ENCODE measurements at places on chromosomes 1 and 21.

- DNase-seq: peak; percentile 28
Observed at GRCh38 chr1:154502066-154502743, at the start of the genes SHE and TDRD10. TSS of gene SHE (minus strand) at chr1:154502412. CDS start at chr1:154502026, 386 bp downstream. TSS of gene TDRD10 (plus strand) at chr1:154502219. CDS start at chr1:154506904, 4,685 bp downstream.

- DNase-seq: no peak
Observed at GRCh38 chr1:216686860-216687766, 36.1 kb downstream of the ESRRG start.

DNA sequence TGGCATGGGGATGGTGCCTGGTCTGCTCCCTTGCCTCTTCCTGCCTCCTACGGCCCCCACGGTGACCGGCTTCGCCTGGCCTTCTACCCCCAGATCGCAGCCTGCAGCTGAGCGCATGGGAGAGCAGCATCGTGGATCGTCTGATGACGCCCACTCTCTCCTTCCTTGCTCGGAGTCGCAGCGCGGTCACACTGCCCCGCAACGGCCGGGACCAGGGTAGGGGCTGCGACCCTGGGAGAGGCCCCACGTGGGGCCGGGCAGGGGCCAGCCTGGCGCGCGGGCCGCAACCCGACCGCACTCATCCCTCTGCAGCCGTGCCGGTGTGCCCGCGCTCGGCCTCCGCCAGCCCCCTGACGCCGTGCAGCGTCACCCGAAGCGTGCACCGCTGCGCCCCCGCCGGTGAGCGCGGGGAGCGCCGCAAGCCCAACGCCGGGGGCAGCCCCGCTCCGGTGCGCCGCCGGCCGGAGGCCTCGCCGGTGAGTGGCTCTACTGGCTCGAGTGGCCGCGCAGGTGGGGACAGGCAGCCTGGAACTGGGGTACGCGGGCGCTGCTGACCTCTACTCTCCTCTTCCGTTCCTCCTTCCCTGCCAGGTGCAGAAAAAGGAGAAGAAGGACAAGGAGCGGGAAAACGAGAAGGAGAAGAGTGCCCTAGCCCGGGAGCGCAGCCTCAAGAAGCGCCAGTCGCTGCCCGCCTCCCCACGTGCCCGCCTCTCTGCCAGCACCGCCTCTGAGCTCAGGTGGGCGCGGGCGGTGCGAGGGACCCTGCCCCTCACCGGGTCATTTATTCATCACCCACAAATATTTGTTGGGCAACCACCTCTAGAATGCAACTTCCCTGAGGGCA, 20.4 kb downstream of the MAP7D1 start:
- DNase-seq: no peak

- DNase-seq: no peak
Observed at GRCh38 chr1:79815115-79815514, 808.6 kb upstream of the ADGRL4 start.

GRCh38 chr1:112006416-112007025, 17.1 kb upstream of the KCND3 start:
- DNase-seq: no peak

- no peak for DNase-seq
Observed at GRCh38 chr1:199170711-199171110, 531.9 kb downstream of the PTPRC start.

DNA sequence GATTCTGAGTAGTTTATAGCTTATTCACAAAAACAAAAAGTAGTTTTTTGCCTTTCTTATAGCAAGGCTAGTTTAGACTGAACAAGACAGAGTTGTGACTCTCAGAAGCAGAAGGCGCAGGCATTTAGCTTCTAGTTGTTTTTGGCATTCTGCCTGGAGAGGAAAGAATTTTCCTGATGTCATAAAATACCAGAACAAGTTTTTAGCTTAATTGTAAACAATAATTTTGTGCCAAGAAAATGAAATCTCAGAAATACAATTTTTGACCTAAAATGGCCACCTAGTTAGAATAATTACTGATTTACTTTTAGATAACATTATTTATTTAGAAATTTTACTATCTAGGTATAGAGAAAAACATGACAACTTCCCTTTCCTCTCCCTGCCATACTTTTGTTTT, 1.0 kb downstream of the DNAJB4 start:
- DNase-seq: no peak

DNA sequence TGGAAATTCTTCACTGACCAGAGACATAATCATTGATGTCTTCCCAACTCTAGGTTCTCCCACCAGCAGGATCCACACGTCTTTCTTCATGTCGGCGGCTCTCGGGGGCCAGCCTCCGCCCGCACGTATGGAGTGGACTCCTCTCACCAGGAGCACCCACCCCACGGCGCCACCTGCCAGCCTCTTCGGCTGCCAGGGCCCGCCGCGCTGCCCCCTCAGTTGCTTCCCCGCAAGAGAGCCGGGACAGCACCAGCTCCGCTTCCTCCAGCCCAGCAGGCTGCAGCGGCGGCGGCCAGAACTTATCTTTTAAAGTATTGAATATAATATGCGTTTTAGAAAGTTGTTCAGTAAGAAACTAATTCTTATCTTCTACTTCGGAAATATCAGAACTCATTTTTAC, 273.5 kb downstream of the LIPI start:
- no peak for DNase-seq

- no peak for DNase-seq
Observed at GRCh38 chr1:31855038-31855845, 39.4 kb upstream of the SPOCD1 start.

- no peak for DNase-seq
Observed at GRCh38 chr1:114124644-114125043, 29.0 kb downstream of the SYT6 start.

- DNase-seq: no peak
Observed at GRCh38 chr1:150092180-150092791, 24.7 kb downstream of the VPS45 start.

GRCh38 chr1:151309811-151310323, 17.3 kb downstream of the PI4KB start:
- no peak for DNase-seq

DNA sequence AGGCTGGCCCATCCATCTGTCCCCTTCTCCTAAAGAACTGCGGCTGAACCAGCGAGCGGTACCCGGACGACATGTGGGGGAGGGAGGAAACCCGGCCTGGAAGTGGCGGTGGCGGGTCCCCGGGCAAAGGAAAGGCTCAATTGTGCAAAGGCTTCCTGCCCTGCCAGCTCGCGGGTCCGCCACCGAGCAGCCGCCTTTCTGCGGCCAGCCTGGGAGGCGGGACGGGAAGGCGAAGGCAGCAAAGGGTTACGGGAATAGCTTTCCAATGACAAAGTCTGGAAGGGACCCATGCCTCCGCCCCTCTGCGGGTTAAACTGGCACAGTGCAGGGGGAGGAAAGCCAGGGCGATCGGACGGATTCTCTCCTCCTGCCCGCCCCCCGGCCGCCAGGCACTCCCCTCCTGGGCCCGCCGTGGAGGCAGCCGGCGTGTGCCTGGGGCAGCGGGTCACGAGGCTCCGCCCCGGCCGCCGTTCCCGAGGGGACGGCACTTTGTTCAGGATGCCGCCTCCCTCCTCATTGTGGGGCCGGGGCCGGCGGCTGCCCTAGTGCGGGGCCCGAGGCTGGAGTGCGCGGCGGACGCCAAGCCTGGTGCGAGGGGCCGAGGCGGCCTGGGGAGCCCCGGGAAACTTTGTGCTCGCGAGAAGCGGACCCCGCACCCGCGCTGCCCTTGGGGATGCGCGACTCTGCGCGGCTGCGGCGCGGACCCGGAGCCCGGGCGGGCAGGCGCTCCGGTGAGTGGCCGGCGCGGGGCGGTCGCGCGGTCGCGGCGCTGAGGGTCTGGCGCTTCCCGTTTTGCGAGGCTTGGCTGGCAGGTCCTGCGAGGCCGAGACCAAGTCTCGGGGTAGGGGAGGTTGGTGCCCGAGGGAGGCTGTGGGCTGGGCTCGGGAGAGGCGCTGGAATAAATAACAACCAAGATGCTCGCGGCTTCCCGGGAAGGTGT, at the start of gene NAV1:
Gene NAV1, plus strand, starts transcription at position 516 of the 940 bp plus-strand sequence. CDS start 83,758 bp downstream, outside the sequence.
- no peak for DNase-seq

- no peak for DNase-seq
Observed at GRCh38 chr1:210989905-210990304, 144.0 kb downstream of the KCNH1 start.

- DNase-seq: no peak
Observed at GRCh38 chr1:7172804-7173203, 387.6 kb downstream of the CAMTA1 start.

Measured in CD4-positive, alpha-beta T cell treated with Interleukin-17A for 4 hours (primary cell).